Skeletal muscle cell (primary cell): ENCODE measurements at places on chromosomes 5 and 9.

- DNase-seq, result peak; percentile 48
These were observed 208.0 kb upstream of the ANKRD55 start for GRCh38 chr5:56440871-56441740.

- DNase-seq, result peak; percentile 28
These were observed 70.4 kb upstream of the SNX2 start for GRCh38 chr5:122704247-122705036.

DNA sequence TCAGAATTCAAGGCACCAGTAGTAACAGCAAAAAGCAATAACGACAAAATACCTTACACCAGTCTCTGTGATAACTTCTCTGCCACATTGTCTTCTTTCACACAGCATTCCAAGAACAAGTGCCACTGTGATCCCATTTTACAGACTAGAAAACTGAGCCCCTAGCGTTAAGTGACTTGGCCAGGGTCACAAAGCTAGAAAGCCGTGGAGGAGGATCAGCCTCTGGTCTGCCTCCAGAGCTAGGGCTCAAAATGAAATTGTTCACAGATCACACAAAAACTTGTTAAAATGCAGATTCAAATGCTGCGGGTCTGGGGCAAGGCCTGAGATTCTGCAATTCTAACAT is 154.1 kb downstream of the FAM114A2 start:
- no peak for DNase-seq

DNA sequence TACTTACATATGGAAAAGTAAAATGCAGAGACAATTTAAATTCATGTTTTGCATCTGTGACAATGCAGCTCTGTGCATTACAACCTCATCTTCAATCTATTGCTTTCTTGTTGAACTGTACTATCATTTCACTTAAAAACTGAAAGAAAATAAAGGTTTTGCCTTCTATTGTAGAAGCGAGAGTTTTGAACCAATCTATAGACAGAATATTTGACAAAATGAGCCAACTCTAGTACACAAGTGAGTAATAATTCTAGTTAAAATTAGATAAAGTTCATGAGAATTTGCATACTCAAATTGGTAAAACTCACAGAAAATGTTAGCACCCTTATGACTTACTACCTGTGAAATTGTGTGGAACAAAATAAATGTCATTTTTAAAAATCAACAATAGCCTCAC is 123.7 kb downstream of the EDIL3 start:
- no peak for DNase-seq

- no peak for DNase-seq
These were observed 23.3 kb upstream of the CLPTM1L start for GRCh38 chr5:1368236-1368635.

- no peak for DNase-seq
These were observed 17.0 kb upstream of the NMUR2 start for GRCh38 chr5:152422081-152422480.

DNA sequence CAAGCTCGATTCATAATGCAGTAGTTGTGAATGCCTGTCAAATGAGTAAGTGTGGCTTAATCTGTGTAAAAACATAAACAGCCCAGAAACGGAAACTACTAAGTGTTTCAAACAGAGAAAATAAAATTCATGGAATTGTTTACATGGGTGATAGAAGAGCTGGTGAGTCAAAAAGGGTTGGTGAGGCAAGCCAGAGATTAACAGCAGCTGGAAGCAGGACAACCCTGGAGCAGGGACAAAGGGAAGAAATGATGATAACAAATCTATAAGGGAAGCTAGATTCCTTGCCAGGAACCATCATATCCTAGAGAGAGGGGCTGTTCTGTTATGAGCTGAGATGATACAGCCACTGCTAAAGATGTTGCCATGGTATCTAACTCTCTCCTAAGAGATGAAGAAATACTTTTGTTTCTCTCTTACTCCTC is 18.0 kb upstream of the PRR16 start:
- peak; percentile 88 for DNase-seq

DNA sequence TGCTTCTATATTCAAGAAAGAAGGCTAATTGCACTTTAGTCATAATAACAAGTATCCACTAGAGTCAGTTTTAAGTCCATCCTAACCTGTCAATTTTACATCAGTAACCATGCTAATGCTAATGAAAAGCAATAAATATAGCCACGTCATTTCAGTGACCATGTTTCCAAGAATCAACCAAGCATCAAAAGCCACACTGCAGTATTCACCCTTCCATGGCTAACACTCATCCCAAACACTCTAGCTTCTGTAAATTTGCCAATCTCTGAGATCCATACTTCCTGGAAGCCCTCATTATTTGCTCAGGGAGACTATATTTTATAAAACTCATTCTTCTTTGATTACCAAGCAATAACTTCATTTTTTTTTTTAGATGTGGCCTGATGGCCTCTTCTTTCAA is 712.0 kb downstream of the CETN3 start:
- no peak for DNase-seq
